ENCODE measurements at places on chromosomes 3 and 15. TPM values are rescaled to one million over a fixed set of nuclear protein-coding genes. Genes with fewer than 3 reads are reported as not detected.
A peak's percentile ranks its signal among the peaks of the same experiment; 100 is the strongest.

GRCh38 chr3:115808244-115808643, 184.9 kb downstream of the GAP43 start:
- no peak for DNase-seq

The CCR2 gene
- total RNA-seq = not detected

GRCh38 chr3:64530434-64531049, 157.3 kb downstream of the ADAMTS9 start:
- peak; percentile 21 for DNase-seq

DNA sequence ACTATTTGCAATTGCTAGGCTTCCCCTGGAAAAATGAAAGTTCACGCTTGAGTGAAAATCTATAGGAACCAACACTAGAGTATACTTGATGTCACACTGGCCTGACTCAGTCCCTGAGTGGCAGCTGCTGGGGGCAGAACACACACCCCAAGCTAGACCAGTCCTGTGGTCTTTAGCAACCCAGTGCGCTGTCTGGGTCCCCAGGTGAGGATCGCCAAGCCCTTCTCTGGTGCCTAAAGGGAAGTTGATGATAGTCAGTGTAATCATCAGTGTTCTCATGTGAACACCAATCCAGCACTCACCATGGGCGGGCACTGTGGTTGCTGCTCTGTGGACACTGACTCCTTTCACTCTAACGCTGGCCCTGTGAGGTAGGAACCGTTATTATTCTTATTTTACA, 11.2 kb downstream of the ALDH1A3 start:
- no peak for DNase-seq

GRCh38 chr3:111712294-111713167, 117.4 kb upstream of the ZBED2 start:
- no peak for DNase-seq

The SLC6A20 gene
- 0.89 TPM for total RNA-seq

The CMTM6 gene
- total RNA-seq = 41.1 TPM

DNA sequence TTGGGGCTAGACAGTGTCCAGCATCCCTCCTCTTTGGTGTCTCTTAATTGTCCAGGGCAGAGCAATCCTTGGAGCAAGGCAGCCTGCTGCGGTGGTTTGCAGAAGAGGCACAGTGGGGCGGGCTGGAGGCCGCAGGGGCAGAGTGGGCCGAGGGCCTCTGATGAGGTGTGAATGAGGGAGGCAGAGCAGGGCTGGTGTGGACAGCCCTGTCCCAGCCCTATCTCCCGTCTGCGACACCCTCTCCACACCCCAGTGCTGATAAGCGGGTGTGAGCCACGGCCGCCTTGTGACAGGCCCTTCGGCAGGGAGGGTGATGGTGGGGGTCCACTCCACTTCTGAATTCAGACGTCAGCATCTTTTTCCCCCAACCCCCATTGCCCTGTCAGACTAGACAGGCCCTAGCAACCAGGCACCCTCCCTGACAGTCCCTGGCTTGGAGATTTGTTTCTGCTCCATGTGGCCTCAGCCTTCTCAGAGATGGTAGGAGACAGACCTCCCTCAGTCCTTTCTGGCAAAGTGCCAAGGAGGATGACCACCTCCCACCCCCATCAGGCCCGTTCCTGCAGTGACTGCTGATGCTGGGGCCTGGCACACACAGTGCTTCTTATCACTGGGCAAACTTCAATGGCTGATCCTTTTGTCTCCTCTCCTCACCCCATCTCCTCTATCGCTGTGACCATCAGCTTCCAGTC, 37.3 kb downstream of the EXOG start:
- DNase-seq = no peak

DNA sequence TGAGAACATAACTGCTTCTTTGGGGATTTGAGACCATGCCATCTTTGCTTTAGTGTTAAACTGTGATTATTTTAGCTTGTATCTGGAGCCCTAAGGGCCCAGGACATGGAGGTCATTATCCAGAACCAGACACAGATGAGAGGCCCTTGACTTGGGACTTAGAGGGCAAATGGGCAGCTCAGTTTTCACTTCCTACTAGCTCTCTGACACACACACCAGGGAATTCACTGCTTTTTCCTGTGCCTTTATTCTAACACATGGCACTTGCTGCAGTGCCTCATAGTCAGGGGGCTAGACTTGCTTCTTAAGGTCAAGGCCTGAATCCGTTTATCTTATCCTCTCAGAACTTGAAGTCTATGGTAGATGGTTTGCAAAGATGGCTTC, 33.3 kb downstream of the AMOTL2 start:
- DNase-seq = no peak

The GOLGA6A gene
- total RNA-seq = 0.39 TPM

The DYNLT2B gene
- total RNA-seq = 9.7 TPM

GRCh38 chr3:172040078-172040980, 951 bp downstream of the FNDC3B start:
- DNase-seq = peak; percentile 39

The SLC25A20 gene
- 8.7 TPM for total RNA-seq

GRCh38 chr3:27978440-27978839, 256.3 kb upstream of the EOMES start:
- no peak for DNase-seq

DNA sequence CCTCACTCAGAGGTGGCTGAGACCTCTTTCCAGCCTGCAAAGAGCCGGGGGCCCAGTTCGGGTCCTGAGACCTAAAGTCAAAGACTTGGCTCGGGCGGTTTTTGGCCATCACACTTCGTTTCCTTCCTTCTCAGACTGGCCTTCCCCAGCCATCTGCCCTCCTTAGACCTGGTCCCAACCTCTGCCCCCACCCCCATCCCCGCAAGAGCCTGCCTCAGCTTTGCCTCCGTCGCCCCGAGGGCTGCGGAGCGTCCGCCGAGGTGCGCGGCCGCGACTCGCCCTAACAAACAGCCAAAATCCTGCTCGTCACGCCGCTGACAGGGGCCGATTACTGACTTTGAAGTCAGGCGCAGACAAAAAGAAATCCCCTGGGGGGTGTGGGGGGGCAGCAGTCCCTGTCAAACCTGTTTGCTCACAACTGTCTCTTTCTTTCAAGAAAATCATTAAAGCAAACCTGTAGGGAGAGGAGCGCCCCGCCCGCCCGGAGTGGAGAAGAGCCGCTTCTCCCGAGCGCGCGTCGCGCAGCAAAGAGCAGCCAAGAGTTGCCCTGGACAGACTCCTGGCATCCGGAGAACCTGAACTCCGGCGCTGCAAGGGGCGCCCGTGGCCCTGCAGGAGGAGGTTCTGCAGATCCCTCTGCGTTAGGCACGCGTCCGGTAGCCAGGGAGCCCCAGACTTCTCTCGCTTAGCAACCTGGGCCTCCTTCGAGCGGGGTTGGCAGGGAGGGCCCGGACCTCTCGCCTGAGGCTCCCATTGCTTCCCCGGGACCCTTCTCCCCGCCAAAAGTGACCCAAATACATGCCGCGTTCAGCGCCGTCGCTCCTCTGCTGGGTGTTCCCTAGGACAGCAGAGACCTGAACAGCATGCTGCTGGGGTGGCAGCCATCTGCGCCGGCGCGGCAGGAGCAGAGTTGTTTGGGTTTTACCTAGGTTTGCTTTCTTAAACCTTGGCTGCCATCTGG, 4.5 kb downstream of the SOX14 start:
- no peak for DNase-seq

GRCh38 chr15:58185439-58185838, 47.3 kb downstream of the AQP9 start:
- no peak for DNase-seq

DNA sequence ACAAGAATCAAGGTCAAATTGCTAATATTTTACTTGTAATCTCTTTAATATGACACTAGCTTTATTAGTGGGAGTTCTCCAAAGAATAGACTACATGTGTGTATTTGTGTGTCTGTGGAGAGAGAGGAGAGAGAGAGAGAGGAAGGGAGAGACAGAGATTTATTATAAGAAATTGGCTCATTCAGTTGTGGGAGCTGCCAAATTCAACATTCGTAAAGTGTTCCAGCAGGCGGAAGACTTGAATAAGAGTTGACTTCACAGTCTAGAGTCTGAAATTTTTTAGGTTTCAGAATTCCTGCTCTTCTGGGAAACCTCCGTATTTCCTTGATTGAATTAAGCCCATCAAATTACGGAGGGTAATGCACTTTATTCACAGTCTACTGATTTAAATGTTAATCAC, 4.7 kb upstream of the CLDN1 start:
- DNase-seq = no peak

The FSIP1 gene
- 0.42 TPM for total RNA-seq

GRCh38 chr3:148991219-148992026, at the start of gene GYG1:
TSS of gene GYG1 (plus strand) at chr3:148991540. CDS start at chr3:148991641, 101 bp downstream.
- DNase-seq = peak; percentile 60

GRCh38 chr3:194348354-194348753, 2.8 kb downstream of the CPN2 start:
- no peak for DNase-seq

The WNT5A gene
- 0.15 TPM for total RNA-seq

The CLEC3B gene
- 0.57 TPM for total RNA-seq

The TMEM266 gene
- 0.91 TPM for total RNA-seq

DNA sequence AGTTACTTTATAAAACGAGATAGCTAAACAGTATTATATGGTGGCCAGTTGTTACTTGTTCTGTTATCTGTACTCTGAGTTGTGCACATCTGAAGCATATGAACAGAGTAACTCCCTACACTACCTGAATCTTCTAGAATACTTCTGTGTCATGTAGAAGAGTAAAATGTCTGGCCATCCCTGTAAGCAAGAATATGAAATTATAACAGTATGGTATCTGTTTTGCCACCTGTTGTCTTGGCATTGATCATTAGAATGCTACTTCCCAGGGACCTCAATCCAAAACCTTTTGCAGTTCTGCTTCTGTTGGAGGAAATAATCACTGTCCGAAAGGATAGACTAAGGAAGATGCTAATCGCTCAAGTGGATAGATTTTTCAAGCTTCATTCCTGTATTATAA, 1.9 kb downstream of the TEX9 start:
- no peak for DNase-seq

DNA sequence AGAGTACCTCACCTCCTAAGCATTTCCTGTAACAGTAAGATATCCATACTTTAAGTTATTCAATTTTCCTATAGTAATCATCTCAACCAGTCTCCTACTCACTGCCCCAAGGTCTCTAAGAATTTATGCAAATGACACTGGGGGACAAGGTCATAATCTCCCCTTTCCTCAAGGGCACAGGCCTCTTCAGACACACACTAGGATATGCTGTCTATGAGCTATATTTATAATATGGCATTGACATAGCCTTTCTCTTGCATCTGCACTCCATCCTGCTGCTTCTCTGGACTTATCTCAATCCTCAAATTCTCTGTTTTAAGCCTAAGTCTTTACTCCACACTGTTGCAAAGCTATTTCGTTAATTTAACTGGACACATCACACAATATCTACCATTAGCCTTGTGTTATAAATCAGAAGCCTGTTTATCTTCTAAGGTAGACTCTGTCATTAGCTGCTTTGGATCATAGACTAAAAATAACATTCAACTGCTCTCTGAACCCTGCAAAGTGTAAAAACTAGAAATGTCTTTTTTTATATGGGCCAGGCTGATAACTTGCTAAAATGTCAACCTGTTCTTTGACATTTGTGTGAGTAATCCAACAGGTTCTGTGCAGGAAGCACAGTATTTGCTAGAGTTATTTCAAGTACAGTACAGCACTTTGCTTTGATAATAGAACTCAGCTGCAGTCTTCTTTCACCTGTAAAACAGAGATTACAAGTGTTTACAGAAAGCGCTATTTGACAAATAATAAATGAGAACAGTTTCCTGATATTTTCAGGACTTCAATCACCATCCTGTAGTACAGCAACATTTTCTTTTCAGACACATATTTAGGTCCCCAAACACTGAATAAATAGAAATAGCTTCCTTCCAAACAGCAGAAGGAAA, 17.8 kb upstream of the SEC62 start:
- no peak for DNase-seq

DNA sequence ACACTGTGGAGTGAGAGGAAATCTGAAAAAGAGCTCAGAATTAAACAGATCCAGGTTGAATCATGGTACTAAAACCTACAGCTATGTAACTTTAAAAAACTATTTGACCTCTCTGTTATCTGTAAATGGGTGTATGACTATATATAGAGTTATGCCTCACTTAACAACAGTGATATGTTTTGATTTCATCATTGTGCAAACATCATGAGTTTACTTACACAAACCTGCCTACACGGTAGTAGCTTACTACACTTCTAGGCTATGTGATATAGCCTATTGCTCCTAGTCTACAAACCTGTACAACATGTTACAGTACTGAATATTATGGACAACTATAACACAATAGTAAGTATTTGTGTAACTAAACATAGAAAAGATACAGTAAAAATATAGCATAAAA, 191.6 kb upstream of the MEIS2 start:
- no peak for DNase-seq

DNA sequence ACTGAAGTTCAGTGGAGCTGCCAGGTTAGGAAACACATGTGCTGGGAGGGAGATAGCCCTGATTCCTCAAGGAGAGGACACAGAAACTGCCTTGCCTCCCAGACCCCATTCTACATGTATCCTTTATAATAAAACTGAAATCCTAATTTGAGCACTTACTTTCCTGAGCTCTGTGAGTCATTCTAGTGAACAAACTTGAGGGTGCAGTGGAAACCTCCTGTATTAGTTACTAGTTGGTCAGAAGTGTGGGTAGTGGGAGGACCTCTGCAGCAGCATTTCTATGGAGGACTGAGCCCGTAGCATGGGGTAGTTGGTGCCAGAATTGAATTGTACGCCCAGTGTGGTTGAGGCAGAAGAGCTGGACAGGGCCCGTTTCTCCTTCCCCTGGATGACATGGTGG, 23.9 kb downstream of the ATP1B3 start:
- no peak for DNase-seq

The VPS39 gene
- total RNA-seq = 40.1 TPM

DNA sequence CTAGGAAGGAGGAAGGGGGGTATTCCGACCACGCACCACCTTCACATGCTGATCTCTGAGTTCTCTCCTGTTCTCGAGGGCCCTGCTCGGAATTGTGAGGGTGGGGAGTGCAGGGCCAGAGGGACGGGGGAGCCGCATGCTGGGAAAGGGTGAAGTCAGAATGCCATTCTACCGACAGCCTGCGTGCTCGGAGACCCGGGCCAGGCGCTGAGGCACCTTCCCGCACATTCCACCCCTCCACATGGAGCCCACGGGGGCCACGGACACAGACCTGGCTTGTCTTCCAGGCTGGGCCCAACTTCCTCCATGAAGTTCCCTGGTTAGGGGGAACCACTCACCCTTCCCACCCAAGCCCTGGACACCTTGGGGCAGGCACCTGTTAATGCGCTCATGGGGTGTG, 28.7 kb upstream of the PIGZ start:
- no peak for DNase-seq

DNA sequence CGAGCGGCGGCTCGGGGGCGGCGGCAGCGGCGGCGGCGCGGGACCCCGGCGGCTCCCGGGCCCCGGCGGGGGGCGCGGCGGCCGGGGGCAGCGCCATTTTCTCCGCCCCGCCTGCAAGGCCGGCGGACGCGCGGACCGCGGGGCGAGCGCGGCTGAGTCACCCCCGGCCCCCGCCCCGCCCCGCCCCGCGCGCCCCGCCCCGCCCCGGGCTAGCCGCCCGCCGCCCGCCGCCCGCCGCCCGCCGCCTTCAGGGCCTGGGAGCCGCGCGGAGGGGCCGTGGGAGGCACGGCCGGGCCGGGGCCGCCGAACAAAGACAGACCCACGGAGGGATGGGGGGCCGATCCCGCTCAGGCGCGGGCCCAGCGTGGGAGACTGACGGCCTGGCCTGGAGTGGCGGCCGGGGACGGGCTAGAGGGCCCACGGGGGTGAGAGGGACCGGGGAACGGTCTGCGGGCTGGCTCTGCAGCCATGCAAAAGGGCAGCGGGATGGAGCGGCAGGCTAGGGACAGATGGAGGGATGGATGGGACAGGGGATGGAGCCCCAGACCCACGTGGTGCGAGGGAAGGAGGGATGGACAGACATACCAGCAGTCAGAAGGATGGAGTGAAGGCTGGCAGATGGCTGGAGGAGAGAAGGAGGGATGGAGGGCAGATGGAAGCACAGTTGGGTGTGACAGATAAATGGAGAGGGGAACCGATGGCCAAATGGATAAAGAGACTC, at the start of gene EIF4E3:
Gene EIF4E3, minus strand, starts transcription at position 132 of the 721 bp plus-strand sequence. Its CDS starts 35 bp downstream, at position 97.
- no peak for DNase-seq

Measured in HCT116 (cell line).